ENCODE measurements at places on chromosomes 13 and 19.

DNA sequence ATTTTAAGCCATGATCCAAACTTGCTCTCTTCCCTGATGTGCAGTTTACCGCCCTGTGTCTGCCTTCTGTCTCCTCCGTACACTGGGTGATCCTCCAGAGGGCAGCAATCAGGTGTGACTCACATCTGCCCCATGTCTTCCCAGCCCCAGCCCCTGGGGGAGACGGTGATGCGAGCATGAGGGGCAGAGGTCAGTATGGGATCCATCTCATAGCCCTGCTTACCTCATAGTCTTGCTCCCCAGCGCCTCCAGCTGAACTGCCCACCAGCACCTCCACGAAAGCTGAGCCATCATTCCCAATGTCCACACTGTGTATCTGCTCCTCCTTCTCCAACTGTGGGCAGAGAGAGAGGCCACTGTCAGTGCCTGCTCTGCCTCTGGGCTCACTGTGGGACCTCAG is 14.6 kb downstream of the XRCC1 start:
- no peak for DNase-seq

- DNase-seq: no peak
Measured at GRCh38 chr19:10923260-10924112, 5.0 kb downstream of the YIPF2 start.

- no peak for DNase-seq
Measured at GRCh38 chr13:18921063-18921462, 260.6 kb downstream of the TUBA3C start.

DNA sequence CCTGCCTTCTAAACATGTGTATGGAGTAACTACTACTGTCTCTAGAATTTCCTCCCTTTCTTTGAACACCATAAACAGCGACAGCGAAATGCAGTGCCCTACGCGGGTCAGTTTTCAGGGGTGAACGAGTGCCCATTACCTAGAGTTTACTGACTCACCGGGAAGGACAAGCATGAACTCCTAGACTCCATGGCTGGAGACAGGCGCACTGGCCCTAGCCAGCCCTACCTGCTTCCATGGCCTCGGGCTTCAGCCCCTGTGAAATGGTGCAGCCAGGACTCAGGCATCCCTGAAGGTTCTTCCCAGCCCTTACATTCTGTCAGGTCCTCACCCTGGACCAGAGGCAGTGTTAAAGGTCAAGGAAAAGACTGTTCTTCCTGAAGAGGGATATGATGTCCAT is 8.5 kb downstream of the RANBP3 start:
- no peak for DNase-seq

GRCh38 chr13:27624071-27624470 is 2.4 kb downstream of the POLR1D start:
- DNase-seq: no peak

- no peak for DNase-seq
Measured at GRCh38 chr19:15633082-15633835, 7.4 kb upstream of the CYP4F3 start.

DNA sequence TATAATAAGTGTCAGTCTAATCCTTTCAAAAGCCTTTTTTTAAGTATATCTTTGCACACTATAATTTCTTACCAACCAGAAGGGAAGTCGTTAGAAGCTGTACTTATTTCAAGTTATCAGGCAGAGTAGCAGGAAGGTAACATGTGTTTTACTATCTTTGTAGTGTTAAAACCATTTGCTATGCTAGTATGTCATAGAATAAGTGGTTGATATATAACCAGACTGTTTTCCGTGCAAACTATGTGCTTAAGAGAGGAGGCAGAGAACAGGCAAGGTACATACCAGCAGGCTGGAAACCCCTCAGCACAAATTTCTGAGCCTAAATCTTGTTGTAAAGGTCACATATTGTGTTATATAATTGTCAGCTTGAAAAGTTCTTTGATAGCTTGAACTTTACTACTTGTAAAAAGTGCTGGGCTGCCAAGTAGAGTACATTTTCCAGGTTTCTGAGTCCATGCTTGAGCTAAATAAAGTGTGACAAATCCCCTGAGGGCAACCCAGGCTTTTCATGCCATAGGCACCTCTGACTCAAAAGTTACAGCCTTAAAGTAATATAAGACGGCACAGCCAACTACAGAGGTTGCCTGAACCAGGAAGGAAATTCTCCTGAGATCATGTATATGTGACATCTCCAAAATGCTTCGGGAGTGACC is 1297.4 kb downstream of the PCDH9 start:
- DNase-seq: no peak

GRCh38 chr19:7953060-7953459 is 9.6 kb upstream of the TIMM44 start:
- no peak for DNase-seq

GRCh38 chr19:47564081-47564480 is 8.9 kb downstream of the ZNF541 start:
- DNase-seq: peak; percentile 70

- no peak for DNase-seq
Measured at GRCh38 chr13:105363261-105364190, 1171.9 kb downstream of the EFNB2 start.

DNA sequence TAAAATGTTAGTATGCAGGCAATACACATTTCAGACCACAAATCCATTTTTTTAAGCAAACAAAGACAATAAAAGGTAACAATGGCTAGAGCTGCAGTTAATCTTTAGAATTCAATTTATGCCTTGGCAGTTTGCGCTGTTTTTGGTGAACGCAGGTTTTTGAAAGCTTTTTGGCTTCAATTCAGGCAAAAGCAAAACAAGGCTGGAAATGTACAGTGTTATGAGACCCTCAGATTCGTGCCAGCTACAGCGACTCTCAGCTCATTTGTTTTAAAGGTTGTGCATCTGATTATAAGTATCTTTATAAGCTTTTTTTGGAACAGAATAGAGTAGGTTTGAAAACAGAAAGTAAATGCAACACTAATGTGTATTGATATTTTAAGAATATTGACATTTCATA is 63.6 kb upstream of the SOX1 start:
- no peak for DNase-seq

GRCh38 chr19:2164020-2164998 is 576 bp downstream of the DOT1L start:
- DNase-seq: no peak

DNA sequence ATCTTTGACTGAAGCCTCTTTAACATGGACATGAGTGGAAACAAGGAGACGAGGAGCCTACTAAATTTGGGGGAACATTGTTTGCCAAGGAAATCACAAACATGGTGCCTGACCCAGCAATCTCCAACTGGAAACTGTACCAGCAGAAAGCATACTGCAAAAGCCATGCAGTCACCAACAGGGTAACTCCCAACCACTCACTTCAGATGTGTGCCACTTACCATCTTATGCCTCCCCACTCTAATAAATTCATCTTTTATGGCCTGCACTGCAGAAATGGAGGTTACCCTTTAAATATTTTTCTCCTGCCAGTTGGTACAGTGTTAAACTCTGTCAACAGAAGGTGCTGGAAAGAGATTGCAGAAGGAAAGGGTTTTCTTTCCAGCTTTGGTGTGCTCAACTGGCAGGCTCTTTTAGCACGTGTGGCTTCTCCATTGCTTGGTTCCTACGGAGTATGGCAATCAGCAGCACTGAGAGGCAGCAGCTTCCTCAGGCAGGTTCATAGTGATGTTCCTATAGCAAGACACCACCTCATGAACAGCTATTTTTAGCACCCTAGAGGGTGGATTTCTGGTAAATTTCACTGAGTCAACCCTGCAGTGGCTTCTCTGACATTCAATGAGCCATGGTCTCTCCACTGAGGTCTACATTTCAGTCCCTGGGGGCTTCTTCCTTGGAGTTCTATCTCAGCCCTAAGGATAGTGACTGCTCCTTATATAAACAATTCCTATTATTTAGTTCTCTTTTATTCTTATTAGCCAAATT is 21.4 kb downstream of the MIR17HG start:
- DNase-seq: no peak

Measured in pancreas (tissue), 10 donors.